ENCODE measurements at places on chromosomes 11 and 22.

DNA sequence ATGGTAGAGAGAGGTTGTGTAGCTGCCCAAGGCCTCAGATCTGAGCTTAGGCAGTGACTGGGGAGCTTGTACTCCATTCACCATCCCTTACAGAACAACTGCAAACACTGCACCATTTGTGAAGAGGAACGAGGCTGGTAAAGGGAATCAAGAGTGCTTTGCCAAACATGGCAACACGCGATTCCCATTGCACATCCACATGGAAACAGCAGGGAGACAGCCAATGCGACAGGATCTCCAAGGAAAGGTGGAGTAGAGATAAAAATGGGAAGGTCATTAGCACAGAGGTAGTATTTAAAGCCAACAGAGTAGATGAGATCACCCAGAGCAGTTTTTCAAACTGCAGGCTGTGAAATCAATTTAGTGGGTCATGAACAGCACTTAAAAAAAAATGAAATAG is 42.0 kb downstream of the TCF20 start:
- peak; percentile 59 for DNase-seq

- DNase-seq, result no peak
Observed at GRCh38 chr22:49015459-49015858, 812.2 kb downstream of the BRD1 start.

DNA sequence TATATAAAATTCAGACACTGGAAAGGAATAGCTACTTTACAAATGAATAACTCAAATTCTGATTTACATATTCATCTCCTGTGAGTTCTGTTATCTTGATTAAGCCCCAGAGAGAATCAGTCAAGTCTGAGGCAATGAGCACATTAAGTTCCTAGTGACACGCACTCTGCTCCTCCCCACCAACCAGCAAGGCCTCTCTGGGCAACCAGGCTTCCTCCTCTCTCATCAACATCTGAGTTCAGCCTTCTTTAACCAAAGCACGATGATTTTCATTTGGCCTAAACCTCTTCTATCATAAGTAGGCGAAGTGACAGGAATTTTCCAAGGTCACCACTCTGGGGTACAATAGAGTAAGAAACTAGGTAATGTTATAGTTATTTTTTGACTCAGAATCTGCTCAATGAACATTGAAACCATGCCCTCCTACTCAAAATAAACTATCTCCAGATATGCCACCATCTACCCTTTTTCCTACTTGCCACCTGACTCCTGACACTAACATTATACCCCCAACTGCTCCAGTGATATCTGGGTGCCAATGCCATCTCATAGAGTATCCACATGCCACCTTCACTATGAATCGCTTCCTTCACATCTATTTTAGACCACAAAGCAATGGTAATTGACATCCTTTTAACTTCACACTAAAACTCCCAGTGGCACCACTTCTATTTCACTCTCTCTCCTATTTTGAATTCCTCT is 114.8 kb downstream of the FAM76B start:
- no peak for DNase-seq

DNA sequence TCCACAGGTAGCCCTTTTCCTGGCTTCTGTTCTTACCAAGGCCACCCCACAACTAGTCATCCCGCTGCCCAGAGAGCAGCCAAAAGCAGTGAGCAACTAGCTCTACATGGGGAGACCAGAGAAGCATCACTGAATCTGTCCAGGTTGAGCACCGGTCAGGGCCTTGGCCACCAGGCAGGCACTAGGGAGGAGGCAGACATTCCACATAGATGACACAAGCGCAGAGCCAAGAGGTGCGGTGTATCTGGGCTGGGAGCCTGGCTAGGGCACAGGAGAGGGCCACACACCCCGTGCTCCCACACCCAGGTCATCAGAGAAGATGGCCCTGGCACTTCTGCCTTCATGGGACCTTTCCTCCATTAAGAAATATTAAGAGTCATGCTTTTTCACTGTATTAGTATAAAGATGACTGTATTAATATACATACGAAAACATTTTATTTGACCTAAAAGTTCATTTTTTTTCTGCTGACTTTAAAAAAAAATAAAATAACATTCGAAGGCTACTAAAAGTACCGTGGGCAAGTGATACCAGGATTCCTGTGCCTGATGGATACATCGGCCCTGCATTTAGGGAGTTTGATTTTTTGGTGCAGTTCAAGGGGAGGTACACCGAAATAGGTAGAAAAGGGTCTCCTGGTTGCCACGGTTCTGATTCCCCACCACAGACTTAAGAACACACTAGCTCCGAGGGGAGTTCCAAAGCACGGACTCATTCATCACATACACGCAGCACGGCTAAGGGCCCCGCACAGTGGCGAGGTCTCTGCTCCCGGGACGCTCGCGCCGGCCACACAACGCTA is 1.2 kb downstream of the DGCR2 start:
- DNase-seq, result no peak

DNA sequence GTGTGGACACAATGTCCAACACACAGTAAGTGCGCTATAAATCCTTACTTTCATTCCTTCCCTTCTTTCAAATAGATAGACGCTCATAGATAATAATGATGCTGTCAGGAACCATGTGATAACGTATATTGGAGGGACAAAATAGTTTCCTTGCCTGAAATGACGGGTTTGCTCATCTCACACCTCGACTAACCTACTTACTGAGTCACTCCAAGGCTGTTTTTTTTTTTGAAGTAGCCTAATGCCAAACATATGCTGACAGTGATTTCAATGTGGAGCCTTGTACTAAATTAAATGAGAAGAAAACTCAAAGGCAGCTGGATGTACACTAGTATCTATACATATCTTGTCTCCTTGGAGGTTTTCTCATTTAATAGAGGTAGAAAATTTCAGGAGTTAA is 400.5 kb downstream of the NELL1 start:
- DNase-seq, result no peak

DNA sequence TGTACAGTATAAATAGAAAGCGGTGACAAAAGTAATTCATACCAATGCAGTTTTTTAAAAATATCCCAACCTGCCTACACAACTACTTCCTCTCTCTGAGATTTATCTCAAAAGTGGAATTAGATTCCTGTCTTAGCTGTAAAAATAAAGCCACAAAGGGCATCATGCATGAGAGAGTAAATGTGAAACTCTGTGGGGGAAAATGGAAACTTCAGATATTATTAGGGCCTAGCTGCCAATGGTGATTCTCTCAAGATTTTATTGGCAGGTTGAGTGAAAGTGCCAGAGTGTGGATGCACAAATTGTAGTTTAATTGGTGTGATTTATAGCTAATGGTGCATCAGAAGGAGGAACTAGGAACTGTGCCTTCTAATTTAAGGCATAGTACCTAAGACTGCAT is 356.9 kb upstream of the CCDC90B start:
- no peak for DNase-seq

GRCh38 chr11:38005597-38005996 is 1407.6 kb upstream of the RAG2 start:
- no peak for DNase-seq

- DNase-seq, result no peak
Observed at GRCh38 chr22:21974058-21974649, 8.4 kb downstream of the TOP3B start.

DNA sequence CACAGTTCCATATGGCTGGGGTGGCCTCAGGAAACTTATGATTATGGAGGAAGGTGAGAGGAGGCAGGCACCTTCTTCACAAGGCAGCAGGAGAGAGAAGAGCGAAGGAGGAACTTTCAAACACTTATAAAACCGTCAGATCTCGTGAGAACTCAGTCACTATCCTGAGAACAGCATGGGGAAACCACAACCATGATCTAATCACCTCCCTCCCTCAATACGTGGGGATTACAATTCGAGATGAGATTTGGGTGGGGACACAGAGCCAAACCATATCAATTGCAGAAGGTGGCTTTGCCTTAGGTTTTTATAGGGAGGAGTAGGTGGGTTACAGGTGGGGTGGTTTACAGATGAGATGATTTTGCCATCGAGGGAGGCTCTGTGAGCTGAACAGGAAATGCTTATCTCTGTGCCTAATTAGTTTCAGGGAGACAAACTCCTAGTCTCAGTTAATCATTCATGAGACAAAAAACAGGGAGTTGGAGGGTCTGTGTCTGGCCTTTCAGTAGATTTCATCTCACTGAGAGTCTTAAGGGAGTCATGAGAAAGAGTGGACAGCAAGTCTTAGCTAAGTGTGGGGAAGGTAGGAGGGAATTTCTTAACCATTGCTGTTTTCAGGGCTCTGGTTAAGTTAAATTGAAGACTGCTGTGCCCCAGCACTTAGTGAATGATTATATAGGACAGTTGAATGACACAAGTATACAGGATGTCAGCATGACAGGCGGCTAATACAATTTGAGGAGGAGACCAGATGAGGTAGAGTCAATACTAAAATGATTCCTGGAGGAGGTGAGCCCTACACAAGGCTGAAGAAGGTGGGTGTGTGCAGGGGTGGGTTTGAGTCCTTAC is 47.7 kb downstream of the CWC15 start:
- DNase-seq, result no peak

DNA sequence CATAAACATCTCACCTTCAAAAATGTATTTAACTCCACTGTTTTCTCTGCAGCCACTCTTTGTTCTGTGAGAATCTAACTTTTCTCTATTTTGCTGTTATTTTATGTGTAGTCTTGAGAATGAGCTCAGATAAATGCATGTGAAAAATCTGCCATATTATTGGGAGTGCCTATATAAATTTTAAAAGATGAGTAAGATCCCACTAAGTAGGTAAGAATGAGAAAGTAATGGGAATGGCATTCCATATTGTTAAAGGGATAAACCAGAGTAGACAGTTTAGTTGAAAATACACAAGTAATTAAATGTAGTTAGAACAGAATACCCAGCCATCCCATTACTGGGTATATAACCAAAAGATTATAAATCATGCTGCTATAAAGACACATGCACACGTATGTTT is 817.2 kb downstream of the FAM181B start:
- no peak for DNase-seq

DNA sequence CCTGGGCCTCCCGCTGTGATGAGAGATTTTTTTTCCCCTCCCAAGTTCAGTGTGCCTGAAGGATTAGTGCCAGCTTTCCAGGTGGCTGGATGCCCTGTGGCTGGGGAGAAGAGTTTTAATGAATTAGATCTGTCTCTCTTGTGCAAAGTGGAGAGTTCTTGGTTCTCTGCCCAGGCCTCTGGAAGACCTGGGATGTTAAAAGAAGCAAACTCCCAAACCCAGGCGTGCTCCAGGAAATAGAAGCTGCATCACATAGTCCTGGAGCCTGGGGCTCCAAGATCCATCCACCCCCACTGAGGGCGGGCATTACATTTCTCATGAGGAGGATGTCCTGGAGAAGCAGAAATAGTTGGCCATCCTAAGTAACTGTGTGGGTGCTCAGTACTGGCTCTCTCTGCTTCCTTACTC is 30.6 kb downstream of the SDHAF2 start:
- peak; percentile 14 for DNase-seq

DNA sequence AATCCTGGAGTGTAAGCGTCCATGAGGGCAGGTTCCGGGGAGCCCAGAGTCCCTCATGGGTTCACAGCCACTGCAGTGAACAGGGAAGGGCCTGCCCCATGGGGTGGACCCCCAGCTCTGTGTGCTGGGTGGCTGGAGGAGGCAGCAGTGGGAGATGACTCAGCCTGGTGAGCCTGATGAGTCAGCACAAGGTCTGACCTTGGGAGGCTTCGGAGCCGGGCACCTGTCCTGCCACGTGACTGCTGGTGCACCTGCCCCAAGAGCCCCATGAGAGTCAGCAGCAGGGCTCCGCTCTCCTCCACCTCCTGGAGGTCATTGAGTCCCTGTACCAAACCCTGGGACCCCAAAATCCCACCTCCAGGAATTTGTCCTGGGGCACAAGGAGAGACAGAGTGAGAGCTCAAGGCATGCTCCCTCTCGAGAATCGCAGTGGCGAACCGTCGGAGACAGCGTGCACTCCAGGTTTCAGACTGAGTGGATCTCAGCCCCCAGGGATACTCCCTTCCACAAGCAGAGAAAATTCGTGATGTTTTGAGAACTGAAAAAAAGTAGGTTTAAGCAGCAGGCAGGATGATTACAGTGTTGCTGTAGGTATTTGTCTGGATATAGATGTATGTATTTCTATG is 1221.7 kb downstream of the BRD1 start:
- peak; percentile 50 for DNase-seq

- DNase-seq, result no peak
Observed at GRCh38 chr11:73114110-73114834, 27.8 kb downstream of the FCHSD2 start.

DNA sequence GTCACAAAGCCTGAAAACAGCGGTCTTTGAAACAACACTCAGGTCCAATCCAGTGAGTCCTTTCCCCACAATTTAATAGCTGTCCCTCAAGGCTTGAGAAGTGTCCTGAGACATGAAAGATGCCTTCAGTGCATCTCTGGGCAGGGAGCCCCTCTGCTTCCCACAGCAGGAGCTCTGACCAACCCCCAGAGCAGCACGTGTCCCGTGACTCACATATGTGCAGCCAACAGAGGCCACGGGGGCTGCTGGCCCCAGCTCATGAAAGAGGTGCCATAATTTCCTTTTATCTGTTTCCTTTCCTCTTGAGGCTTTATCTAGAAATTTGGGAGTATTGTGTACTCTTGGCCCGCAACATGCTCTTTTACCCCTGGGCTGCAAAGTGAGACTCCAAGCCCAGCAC is 33.2 kb upstream of the LMO1 start:
- no peak for DNase-seq

- no peak for DNase-seq
Observed at GRCh38 chr11:61034704-61035525, 63.4 kb downstream of the CD6 start.

DNA sequence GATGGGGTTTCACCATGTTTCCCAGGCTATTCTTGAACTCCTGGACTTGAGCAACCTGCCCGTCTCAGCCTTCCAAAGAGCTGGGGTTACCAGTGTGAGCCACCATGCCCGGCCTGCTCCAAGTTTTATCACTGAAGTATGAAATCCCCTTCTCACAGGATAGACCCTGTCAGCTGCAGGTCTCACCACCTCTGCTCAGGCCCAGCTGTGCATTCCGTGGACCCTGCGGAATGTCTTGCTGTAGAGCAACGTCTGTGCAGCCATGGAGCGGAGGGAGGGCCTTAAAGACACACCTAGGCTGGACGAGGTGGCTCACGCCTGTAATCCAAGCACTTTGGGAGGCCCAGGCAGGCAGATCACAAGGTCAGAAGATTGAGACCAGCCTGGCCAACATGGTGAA is 625.4 kb downstream of the BRD1 start:
- DNase-seq, result no peak

DNA sequence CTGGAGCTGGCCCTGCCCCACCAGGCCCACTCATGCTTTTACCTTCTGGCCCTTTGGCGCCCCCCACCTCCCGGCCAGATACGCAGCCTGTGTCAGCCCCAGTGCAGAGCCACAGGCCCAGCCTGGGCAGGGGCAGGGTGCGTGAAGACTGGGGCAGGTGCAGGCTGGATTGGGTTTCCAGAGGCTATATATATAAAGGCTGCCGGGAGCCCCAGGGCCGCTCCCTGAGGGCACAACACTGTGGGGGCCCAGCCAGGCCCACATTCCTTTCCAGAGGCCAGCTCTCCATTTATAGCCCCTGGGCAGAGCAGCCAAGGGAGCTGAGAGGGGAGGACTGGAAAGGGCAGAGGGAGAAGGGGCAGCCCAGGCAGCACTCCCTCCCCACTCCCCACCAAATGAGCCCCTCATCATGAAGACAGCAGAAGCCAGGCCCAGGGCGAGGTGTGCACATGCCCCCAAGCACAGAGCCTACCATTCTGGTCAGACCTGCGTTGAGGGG is 5.0 kb upstream of the MYOD1 start:
- no peak for DNase-seq
